ENCODE measurements at places on chromosomes 16 and 17.

DNA sequence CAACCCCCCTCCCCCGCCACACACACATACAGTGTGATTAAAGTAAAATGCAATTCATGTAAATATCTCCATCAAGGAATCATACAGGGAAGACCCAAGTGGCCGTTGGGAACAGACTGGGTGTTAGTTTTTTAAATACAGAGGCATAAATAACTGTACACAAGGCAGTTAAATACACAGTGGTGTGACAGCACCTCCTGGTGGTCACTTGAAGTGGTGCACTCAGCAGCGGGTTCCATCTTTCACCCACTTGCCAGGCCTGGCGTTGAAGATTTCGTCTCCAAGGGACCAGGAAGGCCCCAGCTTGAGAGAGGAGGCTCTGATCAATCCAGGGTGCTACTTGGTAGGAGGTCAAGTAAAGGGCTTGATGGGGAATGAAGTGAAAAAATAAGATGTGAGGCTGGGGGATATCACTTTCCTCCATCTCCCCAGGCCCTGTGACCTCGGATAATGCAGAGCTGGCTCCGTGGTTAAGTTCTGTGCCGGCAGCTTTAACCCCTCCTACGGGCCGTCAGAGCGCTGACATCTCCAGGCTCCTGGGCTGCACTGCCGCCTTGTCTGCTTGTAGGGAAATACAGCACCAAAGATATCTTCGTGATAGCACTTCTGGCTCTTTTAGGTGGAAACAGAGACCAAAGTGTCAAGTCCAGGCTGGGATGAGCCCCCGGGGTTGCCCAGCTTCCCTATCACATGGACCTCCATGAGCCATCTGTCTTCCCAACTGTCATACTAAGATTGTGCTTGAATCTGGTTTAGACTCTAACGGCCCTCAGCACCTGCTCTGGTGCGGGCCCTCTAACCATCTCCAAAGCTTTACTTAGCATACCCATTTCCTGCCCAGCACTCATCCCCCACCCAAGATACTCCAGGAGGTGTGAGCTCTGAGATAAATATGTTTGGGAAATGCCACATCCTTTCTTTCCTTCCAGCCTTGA is 20.7 kb downstream of the LGALS9 start:
- peak; percentile 75 for DNase-seq

GRCh38 chr17:6796017-6796886 is 20.2 kb downstream of the FBXO39 start:
- DNase-seq, result no peak

GRCh38 chr17:15348021-15348420 is 6.6 kb upstream of the TEKT3 start:
- no peak for DNase-seq

- no peak for DNase-seq
Measured at GRCh38 chr16:11916524-11917285, 949 bp upstream of the GSPT1 start.

DNA sequence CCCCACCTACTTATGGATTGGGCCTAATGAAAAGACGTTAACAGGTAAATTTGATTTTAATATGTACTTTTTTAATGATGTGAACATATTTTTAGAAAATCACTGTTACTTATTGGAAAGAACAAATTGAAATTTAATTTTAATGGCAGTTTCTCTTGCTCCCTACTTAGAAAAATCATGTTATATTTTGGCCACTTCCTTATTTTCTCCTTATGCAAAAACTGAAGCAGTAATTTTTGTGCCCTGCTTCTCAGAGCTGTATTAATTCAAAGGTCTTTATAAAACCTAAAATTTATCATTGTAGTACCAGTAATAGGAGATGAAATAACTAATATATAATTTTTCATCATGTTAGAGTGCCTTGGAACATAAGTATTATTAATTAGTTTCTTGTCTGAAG is 2.8 kb downstream of the ZPBP2 start:
- DNase-seq, result no peak

DNA sequence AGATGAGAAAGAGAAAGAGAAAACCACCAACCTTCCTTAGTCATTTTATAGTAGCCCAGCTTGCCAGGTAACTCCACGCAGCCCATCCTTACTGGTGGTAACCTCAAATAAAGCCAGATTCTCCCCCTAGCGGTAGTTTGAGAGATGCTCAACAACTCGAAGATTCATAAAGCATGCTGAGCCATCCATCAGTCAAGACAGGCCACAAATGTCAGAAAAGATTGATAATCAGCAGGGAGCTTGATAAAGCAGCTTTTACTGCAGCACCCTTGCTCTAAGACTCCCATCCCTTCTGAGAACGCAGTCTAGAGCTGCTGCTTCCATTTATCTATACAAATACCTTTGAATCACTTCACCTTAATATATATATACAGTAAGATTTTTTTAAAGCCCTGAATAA is 451.5 kb upstream of the HSBP1 start:
- peak; percentile 35 for DNase-seq

GRCh38 chr17:2089021-2089422 is 34.1 kb downstream of the HIC1 start:
- no peak for DNase-seq

DNA sequence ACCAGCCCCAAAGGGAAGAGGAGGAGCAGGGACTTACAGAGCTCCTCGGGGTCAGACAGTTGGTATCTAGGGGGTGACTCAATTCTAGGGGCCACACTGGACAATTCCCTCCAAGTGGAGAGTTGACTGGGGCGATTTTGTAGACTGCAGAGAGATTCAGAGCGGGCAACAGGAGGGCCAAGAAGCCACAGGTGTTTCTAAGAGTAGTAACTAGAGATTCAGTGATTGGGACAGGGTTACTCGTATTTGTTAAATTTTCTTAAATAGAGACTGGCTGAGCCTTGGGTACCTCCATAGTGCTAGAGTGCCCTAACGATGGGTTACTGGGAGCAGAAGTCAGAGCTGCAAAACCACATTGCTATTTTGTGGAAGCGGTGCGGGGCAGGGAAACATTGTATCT is 3.3 kb upstream of the INPP5K start:
- DNase-seq, result no peak

DNA sequence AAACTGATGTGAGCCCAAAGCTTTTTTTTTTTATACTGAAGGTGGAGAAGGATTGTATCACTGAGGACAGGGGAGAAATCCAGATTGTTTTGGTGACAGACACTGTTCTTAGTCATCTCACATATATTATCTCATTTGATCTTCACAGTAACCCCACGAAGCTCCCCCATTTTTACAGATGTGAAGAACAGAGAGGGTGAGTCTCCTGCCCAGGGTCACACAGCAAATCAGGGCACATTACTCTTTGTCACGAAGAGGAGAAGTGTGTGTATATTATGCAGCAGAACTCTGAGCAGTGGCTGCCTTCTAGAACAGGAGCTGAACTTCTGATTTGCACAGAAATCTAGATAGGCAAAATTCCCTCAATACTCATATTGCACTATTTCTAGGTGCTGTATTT is 504.3 kb downstream of the XYLT1 start:
- no peak for DNase-seq

DNA sequence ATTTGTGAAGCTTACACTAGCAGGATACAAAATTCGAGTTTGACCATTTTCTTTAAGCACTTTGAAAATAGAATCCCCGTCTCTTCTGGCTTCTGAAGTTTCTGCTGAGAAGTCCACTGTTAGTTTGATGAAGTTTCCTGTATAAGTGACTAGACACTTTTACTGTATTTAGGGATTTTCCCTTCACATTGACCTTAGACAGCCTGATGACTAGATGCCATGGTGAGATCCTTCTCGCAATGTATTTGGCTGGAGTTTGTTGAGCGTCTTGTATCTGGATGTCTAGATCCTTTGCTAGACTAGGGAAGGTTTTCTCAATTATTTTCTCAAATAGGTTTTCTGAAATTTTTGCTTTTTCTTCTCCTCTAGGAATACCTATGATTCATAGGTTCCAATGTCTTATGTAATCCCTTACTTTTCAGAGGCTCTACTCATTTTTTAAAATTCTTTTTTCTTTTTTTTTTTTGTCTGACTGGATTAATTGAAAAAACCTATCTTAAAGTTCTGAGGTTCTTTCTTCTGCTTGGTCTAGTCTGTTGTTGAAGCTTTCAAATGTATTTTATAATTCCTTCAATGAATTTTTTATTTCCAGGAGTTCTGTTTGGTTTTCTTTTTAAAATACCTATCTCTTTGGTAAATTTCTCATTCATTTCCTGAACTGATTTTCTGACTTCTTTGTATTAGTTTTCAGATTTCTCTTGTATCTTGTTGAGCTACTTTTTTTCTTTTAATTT is 63.7 kb upstream of the ABCC11 start:
- no peak for DNase-seq

- no peak for DNase-seq
Measured at GRCh38 chr17:78777881-78778280, 4.2 kb downstream of the CYTH1 start.

GRCh38 chr17:66540131-66540781 is 237.8 kb downstream of the PRKCA start:
- DNase-seq, result peak; percentile 37

GRCh38 chr17:45131616-45132319 is 547 bp downstream of the PLCD3 start:
- DNase-seq, result peak; percentile 87

GRCh38 chr17:28065706-28066105 is 23.2 kb downstream of the NLK start:
- no peak for DNase-seq

DNA sequence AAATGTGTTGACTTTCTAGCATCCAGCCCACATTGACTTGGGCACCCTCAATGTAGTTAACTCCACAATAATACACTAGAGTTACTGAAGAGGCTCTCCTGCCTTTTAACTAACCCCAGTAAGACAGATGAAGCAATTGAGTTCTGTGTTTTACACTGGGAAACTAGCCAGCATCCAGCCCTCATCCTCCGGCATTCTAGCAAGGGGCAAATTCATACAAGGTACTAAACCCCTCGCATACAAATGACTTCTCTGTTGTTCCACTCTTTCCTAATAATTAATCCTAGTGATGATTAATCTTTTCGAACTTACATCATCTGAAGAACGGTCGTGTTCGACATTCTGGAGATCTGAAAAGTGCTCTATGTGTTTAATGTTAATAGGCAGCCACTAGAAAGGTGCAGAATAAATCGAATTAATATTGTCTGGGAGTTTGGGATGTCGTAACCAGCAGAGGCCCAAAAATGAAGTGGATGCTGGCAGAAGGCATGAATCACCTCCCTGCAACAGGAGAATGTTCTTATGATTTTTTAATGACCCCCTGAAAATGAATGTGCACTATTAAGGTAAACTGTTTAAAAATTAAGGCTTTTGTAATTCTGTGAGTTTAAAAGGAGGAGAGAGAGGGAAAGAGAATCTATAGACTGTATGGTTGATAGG is 249.4 kb downstream of the SNX29 start:
- no peak for DNase-seq

All from nephron progenitor cell (in vitro differentiated cells).